ENCODE measurements at places on chromosomes 4 and X.

DNA sequence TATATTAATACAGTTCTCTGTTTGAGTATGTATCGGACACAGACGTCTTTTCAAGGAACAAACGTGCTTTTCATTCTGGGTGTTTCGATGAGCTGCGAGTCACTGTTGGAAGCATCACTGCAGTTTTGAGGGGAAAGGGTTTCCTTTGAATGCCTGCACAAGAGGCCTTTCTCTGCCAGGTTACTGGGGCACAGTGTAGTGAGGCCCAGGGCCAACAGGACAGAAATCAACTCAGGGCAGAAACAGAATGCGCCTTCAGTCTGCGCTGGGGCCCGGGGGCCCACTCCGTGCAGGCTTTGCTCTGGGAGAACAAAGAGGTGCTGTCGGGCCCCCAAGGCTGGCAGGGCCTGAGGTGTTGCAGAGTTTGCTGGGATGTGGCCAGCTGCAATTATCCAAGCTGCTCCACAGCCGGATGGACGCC, 2.3 kb upstream of the PPP2R3B start:
- no peak for DNase-seq

DNA sequence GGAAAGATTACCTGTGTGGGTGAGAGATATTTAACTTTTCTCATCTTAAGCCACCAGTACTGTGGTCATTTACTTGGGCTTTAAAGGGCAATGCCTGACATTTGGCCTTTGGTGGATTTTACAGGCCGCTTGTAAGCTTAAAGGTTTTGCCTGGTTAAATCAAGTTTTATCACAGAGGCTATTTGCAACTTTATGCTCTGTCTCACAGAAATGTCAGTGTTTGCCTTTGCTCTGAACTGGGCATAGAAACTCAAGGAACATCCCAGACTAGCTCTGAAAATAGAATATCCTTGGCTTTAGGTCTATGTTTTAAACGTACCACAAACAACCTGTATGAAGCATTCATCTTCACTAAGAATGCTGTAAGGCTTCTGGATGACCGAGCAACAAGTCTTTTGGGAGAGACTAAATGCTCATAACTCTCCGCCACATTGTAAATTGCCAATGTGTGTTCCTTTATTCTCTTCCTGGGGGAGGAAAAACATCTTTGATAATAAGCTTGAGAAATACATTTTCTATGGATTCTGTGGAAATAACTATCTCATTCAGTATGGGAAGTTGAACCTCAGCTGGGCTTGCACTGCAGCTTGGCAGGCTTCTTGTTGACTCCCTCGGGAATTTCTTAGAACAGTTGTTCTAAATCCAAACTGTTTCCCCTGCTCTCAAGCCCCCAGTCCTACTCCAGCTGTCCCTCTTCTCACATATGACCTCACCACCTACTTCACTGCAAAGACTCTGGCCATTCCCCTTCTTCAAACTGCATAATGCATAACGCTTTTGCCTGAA, 105.8 kb upstream of the WDR44 start:
- DNase-seq = no peak

- no peak for DNase-seq
Observed at GRCh38 chr4:144739511-144740033, 93.6 kb downstream of the HHIP start.

GRCh38 chr4:85092943-85093342, 126.5 kb upstream of the WDFY3 start:
- DNase-seq = no peak

DNA sequence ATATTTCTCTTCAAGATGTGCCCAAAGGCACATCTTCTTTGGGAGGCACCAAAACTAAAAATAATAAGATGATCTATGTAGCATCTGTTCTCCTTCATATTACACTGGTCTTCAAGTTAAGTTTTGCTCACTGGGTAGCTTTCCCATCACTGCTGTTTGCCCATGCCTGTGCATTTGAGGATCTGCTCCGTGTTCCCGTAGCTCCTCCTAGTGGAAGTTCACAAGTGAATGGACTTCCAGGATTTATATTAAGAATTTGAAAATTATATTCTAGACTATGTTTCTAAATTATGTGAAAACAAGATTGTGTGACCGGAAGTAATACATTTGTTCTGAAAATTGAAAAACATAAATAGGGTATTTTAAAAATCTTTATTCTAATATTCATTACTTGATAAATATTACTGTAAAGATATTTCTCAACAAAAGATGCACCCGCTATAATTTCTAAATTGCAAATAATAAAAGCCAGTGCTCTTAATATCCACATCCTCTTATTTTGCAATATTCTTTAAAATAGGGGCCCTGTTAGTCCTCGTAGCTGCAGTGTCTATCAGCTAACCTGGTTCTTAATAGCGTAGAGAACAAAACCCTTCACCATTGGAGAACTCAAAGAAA, 147.7 kb downstream of the RBM46 start:
- DNase-seq = no peak

DNA sequence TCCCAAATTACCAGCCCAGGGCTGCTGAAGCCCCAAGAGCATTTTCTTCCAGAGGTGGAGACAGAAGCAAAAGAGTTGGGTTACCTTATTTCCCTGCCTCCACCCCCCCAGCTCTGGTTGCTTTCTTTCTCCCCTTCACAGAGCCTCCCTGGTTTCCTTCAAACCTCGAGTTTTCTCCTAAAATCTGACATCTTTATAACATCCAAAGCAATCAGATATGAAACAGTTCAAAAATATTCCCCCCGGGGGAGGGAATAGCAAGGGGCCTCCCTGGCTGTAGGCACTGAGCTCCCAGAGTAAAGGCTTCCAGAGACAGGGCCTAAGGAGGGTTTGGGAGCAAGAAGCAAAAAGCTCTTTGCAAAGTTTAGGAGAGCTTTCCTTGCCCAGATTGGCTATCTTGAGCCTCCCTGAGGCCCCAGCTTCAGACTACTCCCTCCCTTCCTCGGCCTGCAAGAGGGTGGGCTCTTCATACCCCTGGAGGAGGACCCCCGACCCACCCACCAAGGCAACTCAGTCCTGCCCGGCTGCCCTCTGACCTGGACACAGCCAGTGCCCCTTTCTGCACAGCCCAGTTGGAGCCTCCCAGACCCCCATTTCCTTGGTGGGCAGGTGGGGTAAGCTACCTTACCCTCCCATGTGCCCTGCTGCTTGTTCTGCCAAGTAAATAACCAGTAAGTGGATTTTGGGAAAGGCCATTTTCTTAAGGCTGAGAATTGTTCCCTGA, 7.6 kb downstream of the MAMLD1 start:
- DNase-seq = no peak

GRCh38 chrX:128035318-128035717, 16.9 kb downstream of the ACTRT1 start:
- DNase-seq = no peak

DNA sequence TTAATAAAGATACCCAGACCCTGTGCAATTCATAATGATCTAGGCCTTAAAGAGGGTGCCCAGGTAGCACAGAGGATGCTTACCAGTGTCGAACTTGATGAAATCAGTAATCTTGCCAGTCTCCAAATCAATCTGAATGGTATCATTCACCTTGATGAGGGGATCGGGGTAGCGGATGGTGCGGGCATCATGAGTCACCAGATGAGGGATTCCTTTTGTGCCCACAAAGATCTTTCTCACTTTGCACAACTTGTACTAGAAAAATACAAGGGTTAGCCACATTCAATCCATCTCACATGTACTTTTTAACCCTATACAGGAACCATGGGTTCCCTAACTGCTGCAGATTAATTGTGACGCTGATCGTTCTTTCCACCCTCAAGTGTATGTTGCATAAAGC, 3.3 kb downstream of the RPS4X start:
- DNase-seq = no peak

DNA sequence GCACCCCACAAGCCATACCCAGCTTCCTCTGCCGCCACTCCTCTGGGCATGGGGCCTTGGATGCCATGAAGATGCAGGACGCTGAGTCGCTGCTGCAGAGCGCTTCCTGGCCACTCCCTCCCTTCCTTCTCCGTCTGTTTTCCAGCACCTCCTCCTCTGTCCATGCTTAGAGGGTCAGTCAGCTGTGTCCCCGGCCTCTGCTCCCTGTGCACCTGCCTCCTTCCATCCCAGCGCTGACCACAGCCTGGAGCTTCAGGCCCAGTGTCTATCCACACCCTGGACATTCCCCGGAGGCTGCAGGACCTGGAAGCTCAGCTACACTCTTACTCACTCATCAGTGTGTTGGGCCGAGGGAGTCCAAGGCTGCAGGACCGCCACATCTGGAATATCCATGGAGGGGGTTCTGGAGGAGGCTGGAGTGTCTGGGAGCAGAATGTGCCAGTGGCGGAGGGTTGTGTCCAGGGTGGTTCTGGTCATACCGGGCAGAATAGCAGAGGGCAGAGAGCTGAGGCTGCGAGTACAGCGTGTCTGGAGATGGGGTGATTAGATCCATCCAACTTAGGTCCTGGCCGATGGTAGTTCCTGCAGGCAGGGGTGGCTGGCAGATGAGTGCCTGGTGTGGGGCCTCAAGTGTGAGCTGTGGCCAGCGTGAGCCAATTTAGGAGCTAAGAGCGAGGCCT, 58.6 kb upstream of the ADRA2C start:
- DNase-seq = no peak

DNA sequence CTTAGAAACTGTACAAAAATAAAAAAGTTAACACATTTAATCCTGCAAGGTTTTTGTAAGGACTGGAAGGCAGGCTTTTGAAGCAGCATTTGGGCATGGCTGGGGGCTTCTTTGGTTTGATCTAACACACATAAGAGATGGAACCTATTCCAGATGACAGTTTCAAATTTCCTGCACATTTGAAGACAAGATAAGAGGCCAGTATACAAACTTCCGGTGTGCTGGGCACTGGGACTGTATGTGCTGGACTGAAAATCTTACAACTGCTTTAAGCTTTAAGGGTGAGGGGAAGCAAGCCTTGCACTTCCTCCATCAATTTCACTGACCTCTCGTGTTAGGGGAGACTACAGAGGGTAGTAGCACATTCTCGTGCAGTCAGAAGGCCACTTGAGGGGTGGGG, 122.9 kb downstream of the AMMECR1 start:
- no peak for DNase-seq

DNA sequence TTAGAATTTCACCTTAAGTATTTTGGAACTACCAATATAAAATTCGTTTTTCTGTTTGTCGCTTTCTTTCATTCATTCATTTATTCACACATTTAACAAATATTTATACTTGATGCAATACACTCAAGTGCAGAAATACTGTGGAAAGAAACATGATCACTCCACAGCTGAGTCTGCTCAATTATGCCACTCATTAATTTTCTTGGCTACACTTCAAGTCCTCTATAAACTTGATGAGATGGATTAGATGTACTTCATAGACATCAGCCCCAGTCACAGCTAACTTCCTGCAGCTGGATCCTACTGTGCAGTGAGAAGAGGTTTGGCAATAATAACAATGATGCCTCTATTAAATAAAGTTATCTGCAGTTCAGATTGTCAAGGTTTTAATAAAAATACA, 208.1 kb downstream of the PDGFC start:
- no peak for DNase-seq

DNA sequence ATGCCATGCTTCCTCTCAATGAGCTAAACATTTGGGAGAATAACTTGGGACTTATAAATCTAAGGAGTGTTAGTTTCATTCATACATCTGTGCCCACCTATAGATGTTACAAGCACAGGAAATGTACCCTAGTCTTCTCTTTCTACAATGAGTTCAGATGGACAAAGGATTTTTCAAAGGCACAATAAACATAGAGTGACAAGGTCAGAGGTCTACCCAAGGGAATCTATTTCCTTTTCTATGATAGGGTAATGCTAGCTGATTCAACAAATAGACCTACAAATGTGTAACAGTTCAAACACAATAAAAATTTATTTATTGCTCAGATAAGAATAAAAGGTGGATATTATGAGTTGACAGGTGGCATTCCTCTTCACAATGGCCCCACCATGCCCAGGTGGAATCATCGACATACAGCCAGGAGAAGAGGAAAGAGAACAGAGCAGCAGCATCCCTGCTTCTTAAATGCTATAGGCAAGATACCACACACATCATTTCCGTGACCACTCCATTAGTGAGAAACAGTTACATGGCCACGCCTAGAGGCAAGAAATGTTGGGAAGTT, 421.8 kb downstream of the HNRNPD start:
- DNase-seq = no peak
